ENCODE measurements at places on chromosomes 2 and 18.

GRCh38 chr2:239078128-239078924, 230.4 kb downstream of the TWIST2 start:
- no peak for DNase-seq

DNA sequence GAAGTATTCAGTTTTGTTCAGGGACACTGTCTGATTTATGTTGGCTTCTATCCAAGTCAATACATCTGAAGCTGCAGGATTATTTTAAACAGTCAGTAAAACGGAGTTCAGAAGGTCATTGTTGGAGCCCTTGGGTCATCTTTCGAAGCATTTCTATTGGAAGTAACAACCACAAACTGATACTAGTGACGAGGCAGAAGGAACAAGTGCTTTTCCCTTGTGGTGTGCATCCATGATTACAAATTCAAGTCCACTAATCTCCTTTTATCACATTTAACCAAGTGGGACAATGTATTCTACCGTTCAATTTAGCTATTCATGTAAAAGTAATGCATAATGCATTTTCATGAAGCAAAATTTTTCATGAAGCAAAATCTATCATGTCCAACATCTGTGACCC, 76.9 kb downstream of the CD226 start:
- no peak for DNase-seq

GRCh38 chr2:20212871-20213503, 11.9 kb downstream of the SDC1 start:
- DNase-seq = no peak

GRCh38 chr2:185942855-185943254, 204.3 kb downstream of the FSIP2 start:
- no peak for DNase-seq

GRCh38 chr2:15799432-15799827, 140.9 kb upstream of the MYCN start:
- DNase-seq = no peak

- no peak for DNase-seq
Measured at GRCh38 chr2:224689539-224689938, 26.6 kb downstream of the CCDC195 start.

DNA sequence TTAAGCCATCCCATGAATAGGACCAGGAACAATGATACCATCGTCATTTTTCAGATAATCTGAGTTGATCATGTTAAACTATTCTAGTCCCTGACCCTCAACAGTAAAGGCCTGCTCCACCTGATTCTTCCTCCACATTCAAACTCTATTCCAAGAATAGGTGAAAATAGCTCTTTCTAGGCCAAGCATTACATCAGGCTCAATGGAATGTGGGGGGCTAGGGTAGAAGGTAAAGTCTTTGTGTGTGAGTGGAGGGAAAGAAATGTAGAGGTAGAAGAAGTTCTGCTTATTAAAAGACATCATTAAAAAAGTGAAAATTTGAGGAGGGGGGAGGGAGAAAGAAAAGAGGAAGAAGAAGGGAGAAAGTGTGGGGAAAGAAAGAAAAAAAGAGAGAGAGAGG, 653.3 kb upstream of the PKDCC start:
- DNase-seq = no peak

DNA sequence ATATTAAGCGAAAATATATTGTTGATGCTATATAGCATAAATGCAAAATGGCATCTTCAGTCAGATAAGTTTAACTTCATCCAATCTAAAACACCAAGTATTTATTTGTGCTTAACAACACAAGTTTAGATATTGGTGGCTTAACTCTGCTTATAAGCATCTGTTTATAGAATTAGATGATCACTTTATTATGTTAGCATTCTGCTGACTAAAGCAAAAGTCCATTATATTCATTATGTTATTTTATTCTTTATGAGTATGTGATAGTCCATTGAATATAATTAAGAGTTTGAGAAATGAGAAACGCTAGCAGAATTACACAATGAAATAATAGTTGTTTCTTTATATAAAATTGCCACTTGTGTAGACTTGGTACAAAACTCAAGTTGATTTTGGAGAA, 401.2 kb upstream of the CDH7 start:
- no peak for DNase-seq

DNA sequence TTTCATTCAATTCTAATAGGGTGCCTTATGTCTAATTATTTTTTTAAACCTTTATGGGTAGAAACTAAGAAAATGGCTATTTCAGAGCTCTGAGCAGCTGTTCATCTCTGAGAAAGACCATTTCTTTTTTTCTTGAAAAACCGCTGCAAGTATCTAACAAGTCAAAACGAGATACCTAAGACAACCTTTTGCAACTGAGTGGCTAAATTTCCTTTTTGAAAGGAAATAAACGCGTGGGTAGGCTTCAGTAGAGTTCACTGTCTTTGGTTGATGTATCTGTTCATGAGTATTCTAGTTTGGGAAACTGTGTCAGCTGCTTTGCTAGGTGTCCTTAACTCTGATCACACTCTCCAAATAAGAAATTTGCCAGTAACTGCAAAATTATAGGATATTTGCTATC, 104.3 kb upstream of the LINC00305 start:
- no peak for DNase-seq
